AG20443 (cell line): ENCODE measurements at places on chromosomes 6 and 20.

DNA sequence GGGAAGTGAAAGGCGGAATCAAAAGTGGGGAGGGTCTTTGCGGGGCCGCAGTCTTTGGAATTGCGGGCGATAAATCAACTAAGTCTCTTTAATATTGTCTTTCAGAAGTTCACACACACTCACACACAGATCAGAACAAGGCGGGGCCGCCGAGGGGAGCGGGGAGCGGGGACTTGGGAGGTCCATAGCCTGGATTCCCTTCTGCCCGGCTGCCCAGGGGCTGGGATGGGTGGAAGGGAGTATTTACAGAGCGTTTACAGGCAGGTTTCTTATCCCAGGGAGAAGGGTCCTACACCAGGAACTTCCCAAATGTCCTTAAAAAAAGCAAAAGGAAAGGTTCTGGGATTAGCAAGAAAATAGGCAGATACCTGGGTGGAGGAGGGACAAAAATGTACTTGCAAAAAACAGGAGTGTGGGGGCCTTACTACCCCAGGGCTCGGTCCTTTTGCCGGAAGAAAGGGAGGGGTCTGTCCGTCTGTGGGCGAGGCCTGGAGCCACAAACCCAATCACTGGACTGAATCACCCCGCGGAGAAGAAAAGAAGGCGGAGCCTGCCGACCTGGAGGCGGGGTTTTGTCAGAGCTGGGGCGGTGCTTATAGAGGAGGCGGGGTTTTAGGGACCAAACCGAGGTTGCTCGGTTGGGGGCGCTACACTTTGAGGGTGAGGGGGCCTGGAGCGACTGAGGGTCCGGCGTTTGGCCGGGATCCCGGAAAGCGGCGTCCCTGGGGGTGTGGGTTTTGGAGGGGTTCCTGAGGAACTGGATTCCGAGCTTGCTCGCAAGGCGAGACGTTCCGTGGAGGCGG, 3.2 kb downstream of the PRRT1 start:
- DNase-seq: peak; percentile 24

DNA sequence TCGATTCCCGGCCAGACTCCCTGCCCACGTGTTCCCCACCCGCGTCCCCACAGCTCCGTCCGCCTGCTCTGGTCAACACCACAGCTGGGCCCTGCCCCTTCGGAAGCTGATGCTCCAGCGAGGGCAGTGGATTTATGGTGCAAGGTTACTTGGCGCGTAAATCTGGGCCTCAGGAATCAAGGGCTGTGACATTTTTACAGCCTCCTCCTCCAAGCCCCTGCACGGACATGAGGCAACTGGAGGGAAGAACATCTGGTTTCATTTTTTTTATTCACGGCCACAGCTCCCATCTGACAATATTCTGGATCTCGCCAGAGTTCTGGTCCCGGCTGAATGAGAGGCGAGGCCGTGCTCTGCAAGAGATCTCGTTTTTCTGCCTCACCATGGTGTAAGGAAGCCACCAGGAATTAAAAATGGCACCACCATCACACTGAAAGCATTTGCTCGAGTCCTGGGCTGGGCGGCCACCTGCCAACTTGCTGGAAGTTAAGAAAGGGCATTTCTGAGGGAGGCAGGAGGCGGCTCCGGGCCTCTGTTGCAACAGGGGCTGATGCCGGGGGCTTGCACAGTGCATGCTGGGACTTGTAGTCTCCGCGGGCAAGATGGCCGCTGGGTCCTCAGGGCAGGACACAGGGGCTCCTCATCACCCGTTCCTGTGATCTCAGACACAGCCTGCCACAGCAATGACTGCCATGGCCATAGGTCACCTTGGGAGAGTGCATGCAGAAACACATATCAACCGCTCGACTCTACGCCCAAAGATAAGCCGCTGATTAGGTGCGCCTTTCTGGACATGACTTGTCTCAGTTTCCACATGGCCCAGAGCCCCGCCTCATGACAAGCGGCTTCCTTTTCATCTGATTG, 148.5 kb downstream of the LY86 start:
- peak; percentile 93 for DNase-seq

GRCh38 chr20:40203032-40203431, 486.0 kb downstream of the MAFB start:
- no peak for DNase-seq

DNA sequence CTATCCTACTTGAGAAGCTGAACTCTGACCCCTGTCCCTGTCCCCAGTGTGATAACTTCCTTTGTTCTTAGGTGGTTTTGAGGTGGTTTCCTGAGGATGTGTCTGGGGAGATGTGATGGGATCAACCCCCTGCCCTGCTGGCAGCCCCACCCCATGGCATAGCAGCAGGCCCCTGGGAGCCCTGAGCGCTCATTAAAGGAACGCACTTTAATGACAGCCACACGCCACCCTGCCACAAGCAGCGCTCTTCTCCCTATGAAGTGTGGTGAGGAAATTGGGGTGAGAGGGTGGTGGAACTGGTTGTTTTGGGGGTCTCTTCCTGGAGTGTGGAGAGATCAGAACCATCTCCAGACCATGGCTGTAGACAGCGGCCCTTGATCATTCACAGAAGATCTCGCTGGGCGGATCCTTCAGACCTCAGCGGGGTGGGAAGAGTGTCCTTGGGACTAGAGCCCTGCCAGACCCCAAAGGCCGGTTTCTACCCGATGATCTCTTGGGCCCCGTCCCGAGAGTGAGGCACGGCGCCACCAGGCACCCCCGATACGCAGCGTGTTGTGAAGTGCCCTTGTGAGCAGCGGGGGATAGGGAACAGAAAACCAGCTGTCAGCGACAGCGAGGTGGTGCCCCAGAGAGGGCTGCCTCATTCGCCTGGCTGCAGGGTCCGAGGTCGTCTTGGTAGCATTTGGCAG, 45.4 kb downstream of the SYNJ2 start:
- DNase-seq: no peak

DNA sequence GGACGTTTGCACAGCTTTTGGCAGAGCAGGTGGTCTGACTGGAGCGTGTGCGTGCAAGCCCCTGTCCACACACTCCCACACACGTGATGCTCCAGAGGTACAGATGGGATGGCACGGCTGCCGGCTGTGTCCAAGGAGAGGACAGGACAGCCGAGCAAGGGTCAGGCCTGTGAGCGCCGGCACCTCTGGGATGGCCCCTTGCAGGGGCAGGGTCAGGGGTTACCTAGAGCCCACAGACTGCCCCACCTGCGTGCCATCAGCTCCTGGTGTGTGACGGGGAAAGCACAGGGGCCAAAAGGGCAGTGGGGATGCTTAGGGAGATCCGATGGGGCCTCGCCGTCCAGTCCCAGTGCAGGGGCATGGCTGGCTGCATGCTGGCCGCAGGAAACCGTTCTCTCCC, 189.7 kb downstream of the TAF4 start:
- no peak for DNase-seq

DNA sequence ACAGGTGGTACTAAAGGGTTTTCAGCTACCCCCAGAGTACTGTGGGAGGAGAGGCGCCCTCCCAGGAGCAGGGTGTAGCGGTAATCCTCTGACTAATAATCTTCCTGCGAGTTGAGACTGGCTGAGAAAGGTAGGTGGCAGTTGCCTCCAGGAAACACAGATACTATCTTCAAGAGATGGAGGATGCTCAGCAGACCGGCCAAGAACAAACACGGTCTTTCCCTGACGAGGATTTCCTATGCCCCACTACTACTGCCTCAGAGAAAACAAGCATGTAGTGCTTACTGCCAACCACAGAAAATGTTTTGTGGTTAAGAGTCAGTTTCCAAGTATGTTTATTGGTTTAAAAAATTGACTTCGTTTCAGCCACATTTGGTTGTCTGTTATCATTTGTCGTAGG, 26.8 kb downstream of the C6orf89 start:
- peak; percentile 83 for DNase-seq

DNA sequence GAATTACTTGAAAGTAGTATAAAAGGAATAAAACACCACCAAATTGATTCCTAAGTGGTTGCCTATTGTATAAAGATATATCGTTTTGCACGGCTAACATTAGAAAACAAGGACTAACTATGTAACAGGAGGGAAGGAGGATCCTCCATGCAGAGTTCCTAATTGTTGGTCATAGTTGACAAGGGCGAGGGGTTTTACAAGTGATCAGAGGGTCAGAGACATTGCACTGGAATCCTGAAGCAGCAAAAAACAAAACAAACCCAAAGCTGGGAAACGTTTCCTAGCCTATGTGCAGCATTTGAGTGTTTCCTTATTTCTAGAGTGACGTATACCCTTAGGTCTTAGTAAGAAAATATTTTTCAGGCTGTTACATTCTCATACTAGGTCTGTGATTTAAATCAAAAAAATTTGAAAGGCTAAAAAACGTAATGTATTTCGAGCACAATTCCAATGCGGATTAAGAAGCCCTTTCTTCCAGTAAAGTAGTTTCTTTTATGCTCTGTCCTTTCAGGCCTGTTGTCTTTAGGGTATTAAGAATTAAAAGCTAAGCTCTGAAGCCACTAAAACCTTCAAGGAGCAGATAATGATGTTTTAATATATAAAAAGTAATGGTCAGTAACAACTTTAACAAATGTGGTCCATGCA, 373.8 kb upstream of the MMS22L start:
- DNase-seq: no peak

DNA sequence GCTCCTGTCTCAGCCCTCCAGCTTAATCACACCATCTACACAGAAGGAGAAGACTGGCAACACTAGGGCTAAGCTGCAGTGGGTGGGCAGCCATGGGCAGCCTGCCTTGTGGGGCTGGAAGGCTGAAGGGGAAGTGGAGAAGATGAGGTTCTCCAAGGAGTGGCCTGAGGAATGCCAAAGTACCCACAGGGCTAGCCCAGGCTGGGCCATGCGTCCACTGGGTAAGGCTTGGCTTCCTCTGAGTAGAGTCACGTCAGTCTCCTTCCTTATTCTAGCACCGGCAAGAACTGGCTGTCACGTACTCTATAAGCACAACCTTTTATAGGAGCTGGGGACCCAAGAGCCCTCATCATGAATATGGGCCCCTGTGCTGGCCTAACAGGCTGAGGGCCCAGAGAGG, 110.6 kb upstream of the SIRPA start:
- no peak for DNase-seq

DNA sequence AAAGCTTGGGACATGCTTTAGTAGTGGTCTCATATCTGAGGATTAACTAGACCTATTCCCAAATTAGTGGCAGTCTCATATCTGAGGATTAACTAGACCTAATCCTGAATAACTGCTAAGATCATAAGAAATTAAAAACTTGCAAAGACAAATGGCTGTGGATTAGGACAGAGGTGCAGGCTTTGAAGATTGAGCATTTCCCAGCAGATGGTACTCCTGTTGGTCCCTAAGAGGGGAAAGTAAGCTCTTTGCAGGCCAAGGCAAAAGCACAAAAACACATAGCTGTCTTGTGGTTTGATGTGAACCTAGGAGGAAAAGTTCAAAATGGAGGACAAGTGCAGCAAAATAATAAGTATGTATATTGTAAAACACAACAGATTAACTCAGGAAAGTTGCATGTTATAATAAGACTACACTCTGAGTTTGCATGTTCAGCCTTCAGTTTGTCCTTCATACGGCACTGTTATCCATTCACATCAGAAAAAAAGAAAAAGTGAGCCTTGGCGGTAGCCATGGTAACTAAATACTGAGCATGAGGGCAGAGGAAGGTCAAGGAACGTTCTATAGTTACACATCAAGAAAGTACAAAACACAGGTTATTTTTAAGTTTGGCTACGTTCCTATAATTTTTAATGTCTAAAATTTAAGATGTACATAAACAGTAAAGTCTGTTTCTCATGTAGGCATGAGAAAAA, 62.8 kb downstream of the FILIP1 start:
- DNase-seq: no peak

DNA sequence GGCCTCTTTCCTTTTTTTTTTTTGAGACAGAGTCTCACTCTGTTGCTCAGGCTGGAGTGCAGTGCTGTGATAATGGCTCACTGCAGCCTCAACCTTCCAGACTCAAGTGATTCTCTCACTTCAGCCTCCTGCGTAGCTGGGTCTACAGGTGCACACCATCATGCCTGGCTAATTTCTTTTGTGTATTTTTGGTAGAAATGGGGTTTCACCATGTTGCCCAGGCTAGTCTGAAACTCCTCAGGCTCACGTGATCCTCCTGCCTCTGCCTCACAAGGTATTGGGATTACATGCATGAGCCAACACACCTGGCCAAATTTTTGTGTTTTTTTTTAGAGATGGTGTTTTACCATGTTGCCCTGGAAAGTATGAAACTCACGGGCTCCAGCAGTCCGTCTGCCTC, 29.3 kb downstream of the SRC start:
- DNase-seq: no peak

DNA sequence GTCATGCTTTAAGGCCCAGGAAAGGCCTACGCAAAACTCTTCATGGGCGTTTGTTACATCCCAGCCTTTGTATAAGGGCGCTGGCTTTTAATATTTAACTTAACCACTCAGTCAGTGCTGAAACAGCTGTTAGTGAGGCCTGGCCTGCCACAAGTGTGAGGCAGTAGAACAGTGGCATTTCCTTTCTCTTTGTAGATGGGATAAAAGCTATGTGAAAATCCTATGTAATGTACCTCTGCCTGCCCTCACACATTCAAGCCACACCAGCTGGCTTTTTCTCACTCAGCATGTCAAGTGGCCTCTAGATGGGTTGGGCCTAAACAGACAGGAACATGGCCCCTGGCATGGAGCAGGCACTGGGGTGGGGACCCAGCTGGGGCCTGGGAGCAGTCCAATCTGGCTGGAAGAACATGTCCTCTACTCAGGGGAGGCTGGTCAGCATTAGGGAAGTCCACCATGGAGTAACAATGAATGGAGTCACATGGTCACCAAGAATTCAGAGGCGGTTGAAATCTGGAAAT, 20.7 kb downstream of the CGA start:
- DNase-seq: no peak

DNA sequence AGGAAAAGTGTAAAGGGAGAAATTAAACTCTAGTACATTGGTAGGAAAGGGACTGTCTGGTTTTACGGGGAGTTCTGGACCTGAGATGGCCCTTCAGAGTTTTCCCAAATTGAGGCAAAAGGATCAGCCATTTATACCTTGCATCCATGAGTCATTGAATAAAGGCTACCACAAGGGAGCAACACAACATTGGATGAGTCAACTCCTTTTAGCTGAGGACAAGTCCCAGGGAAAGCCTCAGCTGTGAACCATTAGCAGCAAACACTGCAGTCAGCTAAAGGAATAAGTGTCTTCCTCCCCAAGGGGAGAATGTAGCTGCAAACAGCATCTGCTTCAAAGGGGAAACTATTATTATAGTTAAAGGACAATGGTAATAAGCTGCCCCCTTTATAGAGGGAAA, 468.7 kb upstream of the ID4 start:
- DNase-seq: peak; percentile 67
